Spleen (tissue), 13 donors: ENCODE measurements at places on chromosomes 12 and 14. TPM values are rescaled to one million over a fixed set of nuclear protein-coding genes. Genes with fewer than 3 reads are reported as not detected.

CCDC197 gene
- not detected for polyA plus RNA-seq

EFS gene
- polyA plus RNA-seq: 2.7 TPM

PITPNM2 gene
- polyA plus RNA-seq: 2.2 TPM

GRCh38 chr12:54160769-54161480, 27.9 kb downstream of the SMUG1 start:
- H3K4me1 ChIP-seq: no peaks in the 10 kb centered on the region
- no peaks in the 10 kb centered on the region for H3K36me3 ChIP-seq
- no peak overlapping the region for H3K4me3 ChIP-seq
- H3K27me3 ChIP-seq: peaks cover 5% of the 10 kb centered on the region
- no peak overlapping the region for H3K27ac ChIP-seq
- DNase-seq: no peak

- no peak for DNase-seq
- H3K4me3 ChIP-seq: no peak overlapping the region
- no peaks in the 10 kb centered on the region for H3K36me3 ChIP-seq
- no peaks in the 10 kb centered on the region for H3K4me1 ChIP-seq
- no peaks in the 10 kb centered on the region for H3K27me3 ChIP-seq
- no peak overlapping the region for H3K27ac ChIP-seq
Measured at GRCh38 chr12:114920771-114921554, 237.0 kb upstream of the TBX3 start.

GRCh38 chr14:26328791-26329190, 269.0 kb downstream of the NOVA1 start:
- no peaks in the 10 kb centered on the region for H3K4me1 ChIP-seq
- H3K27me3 ChIP-seq: no peaks in the 10 kb centered on the region
- H3K27ac ChIP-seq: no peak overlapping the region
- no peak overlapping the region for H3K4me3 ChIP-seq
- no peaks in the 10 kb centered on the region for H3K36me3 ChIP-seq
- DNase-seq: no peak

- H3K27ac ChIP-seq: no peak overlapping the region
- H3K4me1 ChIP-seq: no peaks in the 10 kb centered on the region
- H3K36me3 ChIP-seq: no peaks in the 10 kb centered on the region
- H3K4me3 ChIP-seq: no peak overlapping the region
Measured at GRCh38 chr12:86254399-86255107, 1.6 kb downstream of the MGAT4C start.

GRCh38 chr12:98291828-98292227, 223.6 kb upstream of the TMPO start:
- DNase-seq: no peak
- no peaks in the 10 kb centered on the region for H3K27me3 ChIP-seq
- H3K4me1 ChIP-seq: no peaks in the 10 kb centered on the region
- H3K27ac ChIP-seq: no peak overlapping the region

DNA sequence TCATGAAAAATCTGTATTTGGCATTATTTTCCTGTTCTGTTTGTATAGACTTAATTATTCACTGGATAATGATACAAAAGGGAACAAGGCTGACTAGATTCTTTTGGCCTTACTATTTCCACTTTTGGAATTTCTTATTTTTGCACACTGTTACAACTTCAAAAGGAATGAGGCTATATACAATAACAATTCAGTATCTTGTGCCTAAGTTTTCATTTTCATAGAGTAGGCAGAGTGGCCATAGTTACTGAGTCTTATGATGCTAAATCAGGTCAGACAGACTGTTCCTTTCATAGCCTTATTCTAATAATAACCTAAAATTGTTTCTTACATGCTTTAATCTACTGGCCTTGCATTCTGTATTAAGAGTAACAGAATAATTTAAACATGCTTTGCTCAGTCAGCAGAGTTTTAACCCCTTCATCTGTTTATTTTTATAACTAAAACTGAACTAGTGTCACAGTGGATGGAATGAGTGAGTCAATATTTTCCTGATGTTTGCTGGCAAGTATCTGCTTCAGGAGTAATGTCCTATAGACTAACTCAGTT, 10.5 kb downstream of the TTC8 start:
- no peaks in the 10 kb centered on the region for H3K4me1 ChIP-seq
- H3K36me3 ChIP-seq: no peaks in the 10 kb centered on the region
- no peak overlapping the region for H3K4me3 ChIP-seq
- H3K27me3 ChIP-seq: no peaks in the 10 kb centered on the region
- no peak overlapping the region for H3K27ac ChIP-seq

DNA sequence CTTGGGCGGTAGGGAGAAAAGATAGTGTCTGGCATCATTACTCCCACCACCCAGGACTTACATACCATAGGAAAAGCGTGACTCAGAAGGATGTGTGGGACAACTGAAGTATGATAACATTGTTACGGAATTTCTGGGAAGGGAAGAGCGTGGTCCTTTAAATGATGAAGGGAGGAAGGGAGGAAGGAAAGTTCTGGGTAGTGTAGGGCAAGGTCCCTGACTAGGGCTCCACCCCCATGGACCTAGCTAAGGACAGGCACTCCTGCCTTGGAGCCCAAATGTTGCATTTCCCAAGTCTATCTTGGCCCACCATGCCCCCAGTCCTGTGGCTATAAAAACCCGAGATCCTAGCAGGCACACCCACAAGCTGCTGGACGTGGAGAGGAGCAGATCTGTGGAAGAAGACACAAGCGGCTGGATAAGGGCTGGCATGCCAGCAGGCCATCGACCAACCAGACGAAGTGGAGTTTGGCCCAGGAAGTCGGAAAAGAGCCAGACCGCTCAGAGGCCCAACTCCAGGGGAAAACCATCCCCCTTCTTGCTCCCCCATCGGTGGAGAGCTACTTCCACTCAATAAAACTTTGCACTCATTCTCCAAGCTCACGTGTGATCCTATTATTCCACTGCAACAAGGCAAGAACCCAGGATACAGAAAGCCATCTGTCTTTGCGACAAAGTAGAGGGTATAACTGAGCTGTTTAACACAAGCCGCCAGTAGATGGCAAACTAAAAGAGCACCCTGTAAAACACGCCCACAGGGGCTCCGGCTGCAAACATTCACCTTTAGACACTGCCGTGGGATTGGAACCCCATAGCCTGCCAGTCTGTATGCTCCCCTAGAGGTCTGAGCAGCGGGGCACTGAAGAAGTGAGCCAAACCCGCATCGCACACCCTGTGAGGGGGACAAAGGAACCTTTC, 23.0 kb upstream of the RAB21 start:
- H3K4me1 ChIP-seq: no peaks in the 10 kb centered on the region
- H3K27me3 ChIP-seq: no peaks in the 10 kb centered on the region
- no peak for DNase-seq
- no peak overlapping the region for H3K4me3 ChIP-seq

DNA sequence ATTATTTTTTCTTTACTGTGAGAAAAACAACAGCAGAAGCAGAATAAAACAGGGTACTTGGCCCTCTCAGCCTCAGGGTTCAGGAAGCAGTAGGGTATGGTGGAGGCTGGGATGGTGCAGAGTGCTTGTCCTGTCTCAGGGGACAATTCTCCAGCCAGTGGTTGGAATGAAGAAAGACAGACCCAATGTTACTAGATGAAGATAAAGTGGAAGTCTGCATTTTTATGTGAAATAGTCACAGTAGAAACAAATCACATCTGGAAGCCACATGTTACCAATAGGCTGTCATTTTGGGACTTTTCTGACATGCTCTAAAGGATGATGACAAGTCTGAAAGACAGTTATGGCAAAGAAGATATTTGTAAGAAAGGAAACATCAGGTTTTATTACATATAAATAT, 32.3 kb downstream of the PROX2 start:
- H3K4me3 ChIP-seq: no peak overlapping the region
- H3K27ac ChIP-seq: no peak overlapping the region
- no peaks in the 10 kb centered on the region for H3K27me3 ChIP-seq
- H3K4me1 ChIP-seq: peaks cover 12% of the 10 kb centered on the region
- DNase-seq: no peak

GRCh38 chr14:36869125-36869524, 207.5 kb downstream of the PAX9 start:
- no peaks in the 10 kb centered on the region for H3K27me3 ChIP-seq
- no peaks in the 10 kb centered on the region for H3K4me1 ChIP-seq
- DNase-seq: no peak

DNA sequence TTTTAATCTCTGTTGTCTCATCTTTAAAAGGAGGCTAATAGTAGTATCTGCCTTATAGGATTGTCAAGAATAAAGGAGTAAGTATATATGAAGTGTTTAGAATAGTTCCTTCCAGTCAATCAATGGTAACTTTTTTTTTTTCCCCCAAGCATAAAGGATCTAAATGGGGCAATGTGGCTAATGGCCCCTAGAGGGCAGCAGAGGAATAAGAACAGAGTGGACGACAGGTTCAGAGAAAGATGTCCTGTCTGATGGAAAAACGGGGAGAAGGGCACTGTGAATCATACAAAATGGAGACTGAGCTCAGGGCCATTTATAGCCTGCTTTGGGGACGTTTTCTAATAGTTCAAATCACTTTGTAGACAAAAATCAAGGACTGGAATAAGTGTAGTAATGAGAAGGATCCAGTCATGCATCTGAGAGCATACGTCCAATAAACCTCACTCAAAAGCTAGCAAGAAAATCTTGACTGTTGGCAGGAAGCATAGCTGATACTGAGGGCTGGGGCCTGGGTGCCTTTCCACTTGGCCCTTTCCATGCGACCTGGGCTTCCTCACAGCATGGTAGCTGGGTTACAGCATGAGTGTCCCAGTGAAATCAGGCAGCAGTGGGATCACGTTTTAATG, 51.3 kb downstream of the IFNG-AS1 start:
- no peaks in the 10 kb centered on the region for H3K27me3 ChIP-seq
- no peaks in the 10 kb centered on the region for H3K36me3 ChIP-seq
- DNase-seq: no peak
- H3K4me1 ChIP-seq: no peaks in the 10 kb centered on the region

DNA sequence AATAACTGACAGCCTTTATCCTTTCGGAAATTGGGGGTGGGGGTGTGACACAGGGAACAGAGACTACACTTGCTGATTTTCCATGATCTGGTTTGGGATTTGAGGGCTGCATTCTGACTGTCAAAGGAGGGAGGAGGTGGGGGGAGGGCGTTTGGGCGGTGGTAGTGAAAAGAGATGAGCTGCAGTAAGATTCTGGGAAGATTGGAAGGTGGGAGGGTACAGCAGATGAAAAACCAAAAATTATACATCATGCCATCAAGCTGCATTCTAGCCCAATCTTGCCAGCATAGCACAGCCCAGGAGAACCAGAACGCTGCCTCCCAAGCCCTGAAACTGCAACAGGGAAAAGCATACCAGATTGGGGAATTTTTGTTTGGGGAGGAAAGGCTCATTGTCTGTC, 2.4 kb downstream of the RND1 start:
- H3K4me3 ChIP-seq: no peak overlapping the region
- H3K27me3 ChIP-seq: peaks cover 21% of the 10 kb centered on the region
- H3K36me3 ChIP-seq: no peaks in the 10 kb centered on the region
- H3K4me1 ChIP-seq: peaks cover 7% of the 10 kb centered on the region
- no peak for DNase-seq

GRCh38 chr14:85483037-85483436, 46.9 kb upstream of the FLRT2 start:
- H3K27ac ChIP-seq: no peak overlapping the region
- H3K36me3 ChIP-seq: no peaks in the 10 kb centered on the region
- H3K4me3 ChIP-seq: no peak overlapping the region
- no peaks in the 10 kb centered on the region for H3K27me3 ChIP-seq
- no peaks in the 10 kb centered on the region for H3K4me1 ChIP-seq
- no peak for DNase-seq

GRCh38 chr12:50922820-50923219, 29.5 kb upstream of the HIGD1C start:
- no peak for DNase-seq
- peaks cover 57% of the 10 kb centered on the region for H3K4me1 ChIP-seq
- no peaks in the 10 kb centered on the region for H3K27me3 ChIP-seq
- H3K27ac ChIP-seq: peak overlapping the region; percentile 93
- H3K36me3 ChIP-seq: no peaks in the 10 kb centered on the region

DNA sequence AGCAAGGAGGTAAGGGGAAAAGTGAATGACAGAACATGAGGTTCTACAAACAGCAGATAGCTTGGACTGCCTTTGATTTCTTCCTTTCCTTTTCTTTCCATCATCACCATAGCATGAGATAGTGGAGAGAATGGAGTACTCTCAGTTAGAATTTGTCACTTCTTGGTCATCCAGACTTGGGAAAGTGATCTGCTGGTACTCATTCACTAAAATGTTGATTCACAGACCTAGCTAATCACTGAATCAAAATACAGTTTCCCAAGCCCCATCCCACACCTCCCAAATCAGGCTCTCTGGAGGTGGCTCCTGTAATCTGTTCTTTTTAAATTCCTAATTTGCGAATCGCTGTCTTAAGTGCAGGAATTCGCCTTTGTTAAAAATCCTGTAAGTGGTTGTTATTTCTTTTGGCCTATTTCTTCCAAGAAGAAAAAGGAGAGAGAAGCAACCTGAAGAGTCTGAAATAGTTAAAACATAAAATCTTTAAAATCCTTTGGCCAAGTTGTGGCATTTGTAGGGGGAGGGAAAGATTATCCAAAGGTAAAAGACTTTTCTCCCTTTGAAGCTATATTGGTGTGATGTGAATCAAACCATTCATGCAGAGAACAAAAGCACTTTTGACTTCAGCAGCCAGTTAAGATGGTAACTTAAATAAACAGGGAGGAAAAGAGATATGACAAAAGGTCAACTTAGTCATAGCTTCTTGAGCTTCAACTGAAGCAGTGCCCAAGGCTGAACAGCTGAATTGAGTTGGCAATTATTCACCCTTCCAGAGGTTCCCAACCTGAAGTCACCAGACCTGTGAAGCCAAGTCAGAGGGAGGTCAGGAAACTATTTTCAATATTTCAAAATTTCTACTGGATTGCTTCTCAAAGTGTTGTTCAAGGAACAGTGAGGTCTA, 255.1 kb upstream of the KRR1 start:
- H3K36me3 ChIP-seq: no peaks in the 10 kb centered on the region
- DNase-seq: no peak
- H3K4me1 ChIP-seq: no peaks in the 10 kb centered on the region
- H3K27ac ChIP-seq: no peak overlapping the region
- no peak overlapping the region for H3K4me3 ChIP-seq
- no peaks in the 10 kb centered on the region for H3K27me3 ChIP-seq

DNA sequence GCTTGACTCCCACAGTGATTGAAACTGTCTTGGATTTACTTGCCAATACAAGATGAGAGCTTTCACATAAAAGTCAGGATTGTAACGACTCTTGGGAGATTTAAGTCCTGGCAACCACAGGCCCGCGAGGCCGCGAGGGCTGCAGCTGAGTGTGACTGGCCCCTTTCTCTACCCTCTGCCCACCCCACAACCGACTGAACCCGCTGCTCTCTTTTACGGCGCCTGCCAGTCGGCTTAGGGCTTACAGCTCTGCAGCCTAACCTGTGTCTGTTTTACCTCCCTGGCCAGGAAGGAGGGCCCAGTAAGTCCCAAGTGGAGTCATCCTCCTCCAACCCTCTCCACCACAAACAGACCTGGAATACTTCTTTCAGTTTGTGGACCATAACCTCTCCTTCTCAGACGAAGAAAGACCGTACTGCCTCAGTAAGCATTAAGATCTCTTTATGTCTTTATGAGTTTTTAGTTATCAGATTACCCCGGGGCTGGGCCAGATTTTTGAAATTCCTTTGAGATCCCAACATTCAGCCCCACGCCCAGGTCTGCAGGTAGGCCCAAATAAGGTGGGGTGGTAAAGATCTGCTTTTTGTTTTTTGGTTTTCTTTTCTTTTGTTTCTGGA, 12.6 kb upstream of the TIGAR start:
- peaks cover 7% of the 10 kb centered on the region for H3K4me1 ChIP-seq
- no peak overlapping the region for H3K4me3 ChIP-seq
- DNase-seq: no peak
- H3K36me3 ChIP-seq: peaks cover 62% of the 10 kb centered on the region
- no peak overlapping the region for H3K27ac ChIP-seq
